ENCODE measurements at places on chromosomes 3 and 15.

DNA sequence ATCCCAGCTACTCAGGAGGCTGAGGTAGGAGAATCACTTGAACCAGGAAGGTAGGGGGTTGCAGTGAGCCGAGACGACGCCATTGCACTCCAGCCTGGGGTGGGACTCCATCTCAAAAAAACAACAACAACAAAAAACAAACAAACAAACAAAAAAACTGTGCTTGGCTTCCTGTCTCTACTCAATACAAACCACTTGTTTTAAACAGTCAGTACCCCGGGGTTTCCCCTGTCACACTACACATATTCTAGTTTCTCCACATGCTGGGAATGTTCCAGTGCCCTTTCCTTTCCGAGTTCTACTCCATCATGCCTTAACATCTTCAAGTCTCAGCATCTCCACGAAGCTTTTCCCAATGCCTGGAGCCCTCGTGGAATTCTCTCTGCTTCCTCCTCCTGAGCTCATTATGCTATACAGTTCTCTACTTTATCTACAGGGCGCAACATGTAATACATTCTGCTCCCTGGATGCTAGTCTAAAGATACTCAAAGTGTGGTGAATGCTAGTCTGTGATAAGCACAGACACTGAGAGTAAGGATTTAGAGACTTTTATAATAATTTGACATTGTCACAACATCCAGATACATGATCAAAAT lies 7.8 kb downstream of the EMC3 start:
- DNase-seq = no peak

- peak; percentile 40 for DNase-seq
These were observed 141.9 kb upstream of the SMAD3 start for GRCh38 chr15:66923438-66923881.

GRCh38 chr15:98567951-98568350 lies 80.4 kb upstream of the IGF1R start:
- no peak for DNase-seq

DNA sequence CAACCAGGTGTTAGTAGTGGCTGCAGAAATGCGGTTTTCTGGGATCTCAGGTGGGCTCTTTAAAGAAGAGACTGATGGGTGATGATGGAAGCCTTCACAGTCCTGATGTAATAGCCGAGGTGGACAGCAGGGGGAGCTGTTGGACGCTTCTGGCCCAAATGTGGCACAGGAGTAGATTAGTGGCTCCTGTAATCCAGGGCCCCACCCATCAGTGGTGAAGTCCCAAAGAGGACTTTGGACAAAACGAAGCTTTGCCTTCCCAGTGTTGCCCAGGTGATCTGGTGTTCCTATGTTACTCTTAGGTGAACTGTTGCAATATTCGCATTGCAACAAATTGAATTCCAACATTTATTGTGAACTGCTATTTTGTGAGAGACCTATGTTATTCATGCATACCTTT lies 31.8 kb upstream of the MYZAP start:
- peak; percentile 58 for DNase-seq

GRCh38 chr3:147195887-147196286 lies 210.5 kb downstream of the ZIC4 start:
- no peak for DNase-seq

DNA sequence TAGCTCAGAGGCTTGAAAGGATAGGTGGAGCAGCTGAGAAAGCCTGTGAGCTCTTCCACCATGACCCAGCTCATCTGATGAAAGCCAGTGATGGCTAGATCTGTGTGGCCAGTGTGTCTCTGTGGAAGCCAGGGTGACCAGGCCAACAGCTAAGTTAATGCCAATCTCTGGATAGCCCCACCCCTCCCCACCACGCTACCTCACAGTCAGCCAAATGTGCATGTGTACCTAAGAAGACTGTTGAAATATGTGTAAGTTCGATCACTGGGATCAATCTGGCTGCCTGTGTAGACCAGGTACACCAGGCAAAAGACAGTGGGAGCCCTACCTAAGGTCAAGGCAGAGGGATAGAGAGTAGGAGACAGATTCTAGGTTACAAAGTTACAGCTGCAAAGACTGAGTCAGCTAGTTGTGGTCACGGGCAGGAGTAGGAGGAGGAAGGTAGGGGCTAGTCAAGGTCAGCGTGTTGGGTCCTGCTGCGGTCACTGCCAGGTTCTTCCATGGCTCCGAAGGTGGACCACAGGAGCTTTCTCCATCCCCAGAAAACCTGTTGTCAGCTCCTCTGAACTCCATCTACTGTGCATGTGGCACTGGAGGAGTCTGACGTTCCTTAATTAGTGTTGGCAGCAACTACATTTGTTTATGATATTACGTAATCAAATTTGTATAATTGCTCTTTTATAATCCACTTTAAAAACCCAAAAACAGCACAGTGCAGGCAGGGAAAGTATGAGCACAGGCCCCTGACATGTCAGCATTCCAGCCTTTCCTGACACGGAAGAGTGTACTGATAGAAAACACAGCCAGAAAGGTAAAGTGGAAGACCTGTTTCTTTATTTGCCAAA lies 318.0 kb downstream of the CLSTN2 start:
- no peak for DNase-seq

- DNase-seq = no peak
These were observed 1.0 kb upstream of the UBL7 start for GRCh38 chr15:74461847-74462511.

- DNase-seq = no peak
These were observed 12.5 kb downstream of the EID1 start for GRCh38 chr15:48890375-48890972.

GRCh38 chr3:182450942-182451787 lies 342.1 kb upstream of the ATP11B start:
- no peak for DNase-seq

GRCh38 chr3:197308591-197308990 lies 10.2 kb upstream of the DLG1 start:
- no peak for DNase-seq

- no peak for DNase-seq
These were observed 162.5 kb downstream of the CADPS start for GRCh38 chr3:62712746-62713145.

- peak; percentile 90 for DNase-seq
These were observed 71.6 kb upstream of the RPL35A start for GRCh38 chr3:197878427-197878826.

DNA sequence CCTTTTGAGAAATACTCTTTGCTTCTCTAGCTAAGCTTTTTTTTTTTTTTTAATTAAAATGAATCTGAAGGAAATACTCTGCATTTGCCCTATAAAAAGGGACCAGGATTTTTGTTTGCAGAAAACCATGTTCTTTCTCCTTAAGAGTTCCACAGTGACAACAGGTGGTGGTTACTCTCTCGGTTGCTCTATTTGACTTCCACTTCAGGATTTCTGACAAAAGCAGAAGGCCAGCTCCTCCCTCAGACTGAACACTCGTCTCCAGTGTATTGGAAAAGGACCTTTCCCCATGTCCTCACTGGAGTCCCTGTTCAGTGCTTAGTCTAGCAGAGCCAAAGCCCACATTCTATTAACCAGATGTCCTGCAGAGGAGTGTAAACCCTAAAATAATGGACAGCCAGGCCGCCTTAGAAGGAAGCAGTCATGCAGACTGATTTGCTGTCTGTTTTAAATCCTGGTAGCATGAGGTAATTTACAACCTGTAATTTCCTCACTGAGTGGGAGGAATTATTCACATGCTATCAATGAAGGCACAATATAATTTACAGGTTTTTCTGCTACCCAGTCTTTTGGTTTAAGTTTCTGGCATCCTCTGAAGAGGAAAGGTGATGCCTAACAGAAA lies 599.3 kb downstream of the PYDC2 start:
- no peak for DNase-seq

DNA sequence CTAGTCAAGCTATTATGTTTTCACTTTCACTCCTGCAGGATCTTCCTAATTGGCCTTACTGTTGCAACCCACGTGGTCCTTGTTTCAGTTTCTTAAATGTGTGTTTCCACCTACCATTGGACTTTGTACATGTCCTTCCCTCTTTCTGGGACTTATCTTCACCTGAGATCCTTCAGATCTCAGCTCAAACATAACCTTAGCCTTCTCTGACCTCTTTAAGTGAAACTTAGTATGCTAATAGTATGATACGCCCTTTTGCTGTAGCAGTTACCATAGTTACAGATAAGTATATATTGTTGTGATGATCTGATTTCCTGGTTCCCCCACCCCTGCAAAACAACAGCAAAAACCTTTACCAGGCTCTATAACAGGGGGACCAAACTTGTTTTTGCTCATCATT lies 35.2 kb downstream of the U2SURP start:
- DNase-seq = no peak

- DNase-seq = no peak
These were observed 36.7 kb upstream of the CTDSPL start for GRCh38 chr3:37824954-37825328.

DNA sequence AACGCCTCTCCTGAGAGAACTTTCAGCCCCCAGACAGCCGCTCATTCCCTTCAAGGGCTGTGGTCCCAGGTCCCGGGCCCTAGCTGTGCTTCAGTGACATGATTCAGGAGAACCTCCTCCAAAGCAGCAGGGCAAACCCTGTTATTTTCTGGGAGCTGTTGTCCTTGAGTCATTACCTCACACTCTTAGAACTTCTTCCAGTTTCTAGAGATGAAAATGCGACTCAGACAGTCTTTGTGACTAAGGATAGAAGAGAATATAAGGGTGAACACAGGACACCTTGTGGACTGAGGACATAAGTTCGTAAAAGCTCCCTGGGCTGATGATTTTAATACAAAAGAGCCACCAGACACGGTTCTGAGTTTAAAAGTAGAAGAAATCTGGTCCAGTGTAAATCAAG lies 203.8 kb downstream of the RORA start:
- DNase-seq = no peak

DNA sequence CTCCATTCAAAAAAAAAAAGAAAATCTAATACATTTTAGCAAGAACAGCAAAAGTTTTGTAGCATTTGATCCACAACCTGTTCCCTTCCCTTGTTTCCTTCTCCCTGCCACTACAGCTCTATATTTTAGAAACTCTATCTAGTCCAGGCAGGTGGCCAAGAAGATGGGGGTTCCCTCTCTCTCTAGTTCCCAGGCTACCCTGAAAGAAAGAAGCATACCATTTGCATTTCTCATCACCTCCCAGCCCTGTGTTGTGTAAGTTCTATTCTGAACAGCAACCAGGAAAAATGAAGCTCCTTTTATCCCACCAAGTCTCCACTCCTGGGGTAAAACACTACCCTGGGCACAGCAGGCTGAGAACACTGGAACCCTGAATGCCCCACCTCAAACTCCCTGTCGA lies 100.0 kb downstream of the PCCB start:
- no peak for DNase-seq

DNA sequence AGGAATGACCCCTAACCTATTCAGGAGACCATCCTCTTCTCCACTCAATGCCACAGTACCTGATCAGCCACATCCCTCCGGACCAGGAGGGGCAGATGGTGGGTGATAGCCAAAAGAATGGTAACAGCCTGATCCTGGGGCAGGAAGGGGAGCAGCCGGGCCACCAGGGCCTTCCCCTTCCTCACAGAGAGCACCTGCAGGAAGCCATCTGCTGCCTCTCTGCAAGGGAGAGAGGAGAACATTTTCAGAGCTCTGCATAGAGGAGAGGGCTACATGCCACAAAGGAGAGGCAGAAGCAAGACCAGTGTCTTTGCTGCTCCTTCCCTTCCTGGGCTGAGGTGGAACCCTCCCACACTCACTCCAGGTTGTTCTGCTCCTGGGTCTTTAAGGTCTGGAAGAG lies 5.5 kb upstream of the SPG11 start:
- no peak for DNase-seq

DNA sequence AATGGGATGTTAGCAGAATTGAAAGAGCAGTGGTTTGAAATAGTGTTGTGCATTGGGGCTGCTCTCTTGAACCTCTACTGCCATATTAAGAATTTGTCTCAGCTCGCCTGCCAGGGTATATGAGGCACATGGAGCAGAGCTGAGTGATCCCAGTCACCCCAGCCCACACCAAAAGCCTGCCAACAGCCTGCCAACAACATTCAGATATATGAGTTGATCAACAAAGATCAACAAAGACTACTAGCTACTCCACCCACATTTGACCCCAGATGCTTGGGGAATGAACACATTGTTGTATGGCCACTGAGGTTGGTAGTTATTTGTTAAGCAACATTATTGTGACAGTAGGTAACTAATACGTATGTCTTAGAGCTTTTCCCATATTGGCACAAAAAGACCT lies 570.9 kb upstream of the IL12A start:
- no peak for DNase-seq

GRCh38 chr3:148723631-148724030 lies 25.9 kb downstream of the AGTR1 start:
- no peak for DNase-seq

DNA sequence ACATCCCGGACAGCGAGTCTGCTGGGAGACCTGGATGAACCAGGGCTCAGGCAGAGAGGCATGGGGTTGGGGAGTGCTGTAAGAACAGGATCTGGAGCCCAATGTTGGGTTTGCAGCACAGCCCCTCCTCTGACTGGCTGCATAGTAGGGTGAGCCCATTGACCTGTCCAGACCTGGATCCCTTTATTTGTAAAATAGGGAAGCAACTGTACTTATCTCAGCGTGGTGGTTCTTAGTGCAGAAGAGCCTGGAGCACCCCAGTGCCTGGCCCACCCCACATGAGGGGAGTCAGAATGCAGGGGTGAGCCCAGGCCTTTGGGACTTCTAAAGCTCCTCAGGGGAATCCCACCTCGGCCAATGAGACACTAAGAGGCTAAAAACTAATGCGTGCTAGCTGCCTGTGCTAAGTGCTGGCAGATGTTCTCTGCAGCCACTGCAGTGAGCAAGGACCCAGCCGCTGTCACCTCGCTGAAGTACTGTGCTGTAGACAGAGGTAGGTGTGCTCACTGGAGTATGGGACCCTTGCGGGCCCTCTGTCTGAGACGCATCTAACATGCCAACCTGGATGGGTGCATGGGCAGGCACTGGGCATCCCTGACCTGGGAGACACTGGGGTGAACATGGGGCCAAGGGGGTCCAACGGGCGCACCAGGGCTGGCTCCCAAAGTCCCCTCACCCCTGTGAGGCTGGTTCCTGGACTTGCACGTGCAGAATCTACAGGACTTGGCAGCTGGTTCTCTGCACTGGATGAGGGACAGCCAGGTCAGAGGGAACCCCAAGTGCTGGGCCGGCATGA lies 95.6 kb downstream of the ATP10A start:
- DNase-seq = no peak

- DNase-seq = no peak
These were observed 221.6 kb downstream of the PLOD2 start for GRCh38 chr3:145939431-145939830.

GRCh38 chr3:112303764-112304325 lies 9.8 kb upstream of the SLC9C1 start:
- no peak for DNase-seq

DNA sequence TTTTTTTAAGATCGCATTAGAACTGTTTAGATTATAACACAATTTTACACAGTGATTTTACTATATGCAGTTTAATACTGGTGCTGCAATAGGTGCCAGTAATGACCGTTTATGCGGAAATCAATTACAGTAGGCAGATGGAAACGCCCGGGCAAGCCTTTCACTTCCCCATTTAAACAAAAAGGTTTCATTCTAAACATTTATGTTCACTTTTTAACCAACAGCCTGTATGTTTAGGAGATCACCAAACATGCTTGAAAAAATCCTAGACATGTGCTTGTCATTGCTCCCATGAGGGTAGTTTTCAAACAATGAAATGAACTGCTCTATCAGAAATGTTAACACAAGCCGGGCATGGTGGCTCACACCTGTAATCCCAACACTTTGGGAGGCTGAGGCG lies 2.7 kb downstream of the BNIP2 start:
- peak; percentile 83 for DNase-seq
